Omental fat pad (tissue), 4 donors: ENCODE measurements at places on chromosomes 12 and 14.
A peak's percentile ranks its signal among the peaks of the same experiment; 100 is the strongest.

DNA sequence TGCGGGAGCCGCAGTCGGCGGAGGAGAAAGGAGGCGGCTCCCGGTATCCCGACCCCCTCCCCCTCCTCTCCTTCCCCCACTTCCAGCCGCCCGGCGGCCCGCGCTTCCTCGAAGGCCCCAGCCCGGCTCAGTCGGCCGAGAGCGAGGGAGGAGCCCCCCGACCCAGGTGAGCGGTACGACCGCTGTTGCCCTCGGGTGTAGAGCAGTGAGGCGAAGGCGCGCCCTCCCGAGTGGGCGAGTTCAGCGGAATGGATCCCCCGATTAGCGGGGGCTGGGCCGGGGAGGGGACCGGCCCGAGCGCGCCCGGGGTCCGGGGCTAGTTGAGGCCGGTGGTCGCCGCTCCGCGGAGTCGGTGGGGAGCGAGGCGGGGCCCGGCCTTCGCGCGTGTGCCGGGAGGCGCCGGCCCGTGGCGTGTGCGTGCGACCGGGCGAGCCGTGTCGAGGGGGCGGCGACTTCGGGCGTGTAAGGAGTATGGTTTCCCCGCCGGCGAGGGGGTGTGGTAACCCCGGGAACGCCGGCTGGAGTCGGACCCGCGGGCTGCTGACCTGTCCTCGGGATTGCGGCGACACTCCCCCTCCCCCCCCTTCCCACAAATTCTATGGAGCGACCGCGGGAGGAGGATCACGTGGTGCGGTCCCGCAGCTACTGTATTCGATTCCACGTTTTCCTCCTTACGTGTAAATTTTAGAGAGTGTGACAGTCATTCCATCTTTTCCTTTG, 501 bp downstream of the RIMKLB start:
- DNase-seq = no peak

- no peak for DNase-seq
These were observed 142.1 kb downstream of the KIF21A start for GRCh38 chr12:39300799-39301198.

- DNase-seq = no peak
These were observed 57.1 kb downstream of the TRAFD1 start for GRCh38 chr12:112182499-112182898.

- DNase-seq = no peak
These were observed 33.2 kb downstream of the KCNMB4 start for GRCh38 chr12:70399311-70399710.

DNA sequence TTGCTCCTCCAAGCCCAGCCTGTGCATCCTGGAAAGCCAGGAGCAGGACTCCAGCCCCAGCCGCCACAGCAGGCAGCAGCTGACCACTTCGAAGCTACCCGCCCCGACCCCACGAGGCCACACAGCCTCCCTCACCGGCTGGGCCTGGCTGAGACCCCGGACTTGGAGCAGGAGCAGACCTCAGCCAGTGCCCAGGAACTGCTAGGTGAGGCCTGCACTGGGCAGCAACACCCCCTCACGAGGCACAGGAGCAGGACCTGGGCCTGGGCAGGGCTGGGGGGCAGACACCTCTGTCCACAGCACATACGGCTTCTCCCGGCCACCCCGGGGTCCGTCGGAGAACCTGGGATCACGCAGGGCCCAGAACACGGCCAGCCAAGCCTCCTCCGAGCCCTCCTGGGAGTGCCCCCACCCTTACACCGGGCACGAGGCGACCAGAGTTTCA, 137.4 kb upstream of the C14orf180 start:
- peak; percentile 10 for DNase-seq

DNA sequence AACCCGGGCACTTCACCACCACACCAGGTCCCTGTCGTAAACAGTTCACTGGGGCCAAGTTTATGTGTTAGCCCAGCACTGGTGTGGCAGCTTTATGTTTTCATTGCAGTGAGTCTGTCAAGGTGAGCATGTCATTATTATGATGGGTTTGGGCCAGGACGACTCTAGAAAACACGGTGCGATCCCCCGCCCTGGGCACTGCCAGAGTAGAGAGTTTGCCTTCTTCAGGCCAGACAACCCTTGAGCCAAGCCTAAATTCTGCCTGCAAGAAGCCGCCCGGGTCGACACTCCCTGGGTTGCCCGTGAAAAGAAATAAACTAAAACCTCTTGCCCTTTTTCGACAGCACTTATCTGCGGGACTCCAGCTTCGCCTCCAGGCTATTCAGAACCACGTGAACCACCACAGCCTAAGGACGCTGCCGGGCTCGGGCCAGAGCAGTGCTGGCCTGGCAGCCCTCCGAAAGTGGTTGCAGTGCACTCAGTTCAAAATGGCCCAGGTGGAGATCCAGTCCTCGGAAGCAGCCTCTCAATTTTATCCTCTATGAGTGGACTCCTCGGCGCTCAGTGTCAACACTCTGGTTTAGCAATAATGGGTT, 81.8 kb downstream of the PRIMA1 start:
- DNase-seq = no peak

DNA sequence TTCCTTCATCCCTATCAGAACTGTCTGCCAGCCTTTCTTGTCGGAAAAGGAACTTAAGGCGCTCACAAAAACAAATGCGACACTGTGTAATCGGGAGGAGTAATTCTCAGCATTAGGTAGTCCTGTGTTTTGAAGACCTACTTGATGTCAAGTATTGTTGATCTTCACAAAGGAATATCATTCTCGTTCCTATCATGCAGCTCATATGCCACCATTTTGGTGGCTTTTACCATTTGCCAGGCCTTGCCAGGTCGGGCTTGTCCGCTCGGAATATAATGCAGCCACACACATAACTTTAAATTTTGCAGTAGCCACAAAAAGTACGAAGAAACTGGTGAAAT, 903 bp upstream of the PPP4R3A start:
- no peak for DNase-seq

- DNase-seq = no peak
These were observed 282.7 kb downstream of the CACNA1C start for GRCh38 chr12:2335513-2335912.

- DNase-seq = no peak
These were observed 35.3 kb downstream of the KICS2 start for GRCh38 chr12:64186789-64187188.

- DNase-seq = peak; percentile 54
These were observed 29.0 kb downstream of the SERPINA11 start for GRCh38 chr14:94423453-94424056.

DNA sequence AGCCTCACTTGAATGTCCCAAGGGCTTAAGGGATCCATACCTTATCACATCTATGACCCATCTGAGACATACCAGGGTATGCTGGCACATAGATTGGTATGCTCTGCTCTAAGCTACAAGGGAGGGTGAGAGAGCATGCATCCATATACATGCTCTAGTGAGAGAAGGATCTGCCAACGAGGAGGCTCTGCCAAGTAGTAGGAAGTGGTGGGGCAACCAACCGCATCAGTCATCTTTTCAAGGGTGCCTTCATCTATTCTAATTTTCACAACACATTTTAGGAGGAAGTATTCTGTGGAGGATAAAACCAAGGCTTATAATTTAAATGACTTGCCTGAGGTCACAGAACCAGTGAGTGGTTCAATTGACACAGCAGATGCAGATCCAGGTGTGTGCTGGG, 6.6 kb upstream of the PPM1A start:
- no peak for DNase-seq
